GM19239 (cell line): ENCODE measurements at places on chromosomes 16 and 17.

- no peak for DNase-seq
Observed at GRCh38 chr17:49787884-49788477, 500 bp upstream of the KAT7 start.

DNA sequence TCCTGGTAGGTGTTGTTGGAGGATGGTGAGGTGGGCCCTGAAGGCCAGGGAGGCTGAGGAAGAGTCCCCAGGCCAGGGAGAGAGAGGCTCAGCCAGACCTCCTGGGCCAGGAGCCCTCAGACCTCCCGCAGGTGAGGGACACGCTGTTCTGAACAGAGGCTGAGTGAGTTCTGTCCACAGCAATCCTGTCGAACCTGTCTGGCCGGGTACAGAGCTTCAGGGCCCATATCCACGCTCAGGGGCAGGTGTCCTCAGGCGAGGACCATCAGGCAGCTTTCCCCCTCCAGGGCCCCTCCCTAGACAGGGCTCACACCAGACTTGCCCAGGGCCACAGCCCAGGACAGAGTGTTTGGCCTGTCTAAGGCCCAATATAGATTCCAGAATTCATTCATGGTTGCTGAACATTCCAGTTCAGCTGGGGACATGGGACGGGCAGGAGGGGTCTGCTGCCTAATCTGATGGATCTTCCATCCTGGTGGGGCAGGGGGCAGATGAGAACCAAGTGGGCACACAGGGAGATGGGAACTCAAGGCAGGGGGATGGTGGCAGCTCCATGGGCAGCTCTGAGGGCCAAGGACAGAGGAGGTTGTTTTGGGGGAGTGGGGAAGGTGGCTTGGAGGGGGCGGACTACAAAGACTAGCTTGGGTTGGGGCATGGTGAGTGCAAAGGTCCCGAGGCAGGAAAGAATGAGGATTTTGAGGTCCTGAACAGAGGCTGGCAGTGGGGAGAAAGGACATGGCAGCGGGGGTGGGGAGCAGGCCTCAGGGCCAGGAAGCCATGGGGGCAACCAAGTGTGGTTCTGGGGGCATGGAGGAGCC is 23.4 kb upstream of the MPRIP start:
- no peak for DNase-seq

DNA sequence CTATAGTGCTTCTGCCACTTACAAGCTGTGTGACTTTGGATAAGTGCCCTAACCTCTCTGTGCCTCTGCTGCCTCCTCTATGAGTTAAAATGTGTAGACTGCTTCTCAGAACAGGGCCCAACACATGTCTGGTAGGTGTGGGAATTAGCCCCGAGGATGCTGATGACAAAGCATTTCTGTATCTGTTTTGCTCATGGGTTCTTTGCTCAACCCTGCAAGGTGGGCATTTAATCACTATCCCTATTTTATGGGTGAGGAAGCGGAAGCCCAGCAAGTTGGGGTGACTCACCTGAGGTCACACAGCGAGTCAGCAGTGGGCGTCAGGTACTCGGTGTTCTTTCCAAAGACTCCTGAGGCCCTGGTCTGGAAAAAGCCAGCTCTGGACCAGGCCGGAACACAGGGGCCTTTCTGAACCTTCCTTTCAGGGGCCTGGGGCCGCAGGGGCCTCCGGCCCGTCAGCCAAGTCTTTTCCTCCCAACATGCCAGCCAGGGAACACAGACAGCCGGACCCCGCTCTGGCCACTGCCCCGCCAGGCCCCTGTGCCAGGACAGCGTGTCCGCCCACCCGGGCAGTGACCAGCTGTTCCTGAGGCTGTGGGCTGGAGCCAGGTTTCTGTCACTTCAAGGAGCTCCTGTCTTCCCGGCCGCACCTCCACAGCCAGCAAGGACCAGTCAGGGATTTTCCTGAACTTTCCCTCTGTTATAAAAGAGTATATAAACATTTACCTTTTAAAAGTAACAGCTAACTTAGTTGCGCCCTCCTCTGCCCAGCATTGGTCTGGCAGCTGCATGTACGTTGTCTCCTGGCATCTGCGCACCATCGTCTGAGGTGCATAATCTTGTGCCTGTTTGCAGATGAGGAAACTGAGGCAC is 62.5 kb downstream of the SREBF1 start:
- no peak for DNase-seq

- no peak for DNase-seq
Observed at GRCh38 chr17:43403846-43404245, 5.1 kb downstream of the ARL4D start.

- DNase-seq = no peak
Observed at GRCh38 chr17:32525122-32525521, 38.3 kb downstream of the CDK5R1 start.

GRCh38 chr16:66478733-66479511 is 51.8 kb downstream of the BEAN1 start:
- DNase-seq = peak; percentile 72

DNA sequence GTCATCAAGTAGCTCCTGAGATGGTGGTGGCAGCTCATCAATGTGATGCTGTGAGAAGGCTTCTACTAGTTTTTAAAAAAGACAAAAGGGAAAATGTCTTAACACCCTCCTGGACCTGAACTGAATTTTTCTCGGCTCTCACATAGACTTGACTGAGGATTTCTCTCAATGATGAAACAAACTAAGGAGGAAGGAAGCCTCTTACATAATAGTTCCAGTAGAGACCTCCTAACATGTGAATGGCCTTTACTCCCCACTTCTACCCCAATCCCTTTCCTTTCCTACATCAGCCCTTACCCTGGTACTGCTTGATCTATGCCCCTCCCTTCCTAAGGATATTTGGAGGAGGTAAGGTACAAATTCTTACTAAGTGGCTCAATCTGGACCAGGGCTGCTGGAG is 54.8 kb upstream of the MTMR4 start:
- no peak for DNase-seq

- no peak for DNase-seq
Observed at GRCh38 chr16:85498607-85499006, 114.5 kb upstream of the GSE1 start.

DNA sequence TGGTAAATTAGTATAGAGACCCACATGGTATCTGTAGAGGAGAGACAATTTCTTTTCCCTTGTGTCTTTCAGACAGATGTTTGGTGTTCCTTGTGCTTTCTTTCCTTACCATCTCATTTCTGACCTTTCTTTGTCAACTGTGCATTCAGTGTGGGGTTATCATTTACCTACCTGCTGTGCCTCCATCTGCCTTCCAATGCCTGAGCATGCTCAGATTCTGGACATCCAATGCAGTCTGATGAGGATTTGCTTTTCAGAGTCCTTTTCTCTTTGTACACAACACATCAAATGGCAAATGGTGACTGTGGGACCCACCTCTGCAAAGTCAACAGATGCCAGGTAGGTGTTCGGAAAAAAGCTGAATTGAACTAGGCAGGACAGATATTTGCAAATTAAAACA is 364.8 kb downstream of the CA10 start:
- no peak for DNase-seq

DNA sequence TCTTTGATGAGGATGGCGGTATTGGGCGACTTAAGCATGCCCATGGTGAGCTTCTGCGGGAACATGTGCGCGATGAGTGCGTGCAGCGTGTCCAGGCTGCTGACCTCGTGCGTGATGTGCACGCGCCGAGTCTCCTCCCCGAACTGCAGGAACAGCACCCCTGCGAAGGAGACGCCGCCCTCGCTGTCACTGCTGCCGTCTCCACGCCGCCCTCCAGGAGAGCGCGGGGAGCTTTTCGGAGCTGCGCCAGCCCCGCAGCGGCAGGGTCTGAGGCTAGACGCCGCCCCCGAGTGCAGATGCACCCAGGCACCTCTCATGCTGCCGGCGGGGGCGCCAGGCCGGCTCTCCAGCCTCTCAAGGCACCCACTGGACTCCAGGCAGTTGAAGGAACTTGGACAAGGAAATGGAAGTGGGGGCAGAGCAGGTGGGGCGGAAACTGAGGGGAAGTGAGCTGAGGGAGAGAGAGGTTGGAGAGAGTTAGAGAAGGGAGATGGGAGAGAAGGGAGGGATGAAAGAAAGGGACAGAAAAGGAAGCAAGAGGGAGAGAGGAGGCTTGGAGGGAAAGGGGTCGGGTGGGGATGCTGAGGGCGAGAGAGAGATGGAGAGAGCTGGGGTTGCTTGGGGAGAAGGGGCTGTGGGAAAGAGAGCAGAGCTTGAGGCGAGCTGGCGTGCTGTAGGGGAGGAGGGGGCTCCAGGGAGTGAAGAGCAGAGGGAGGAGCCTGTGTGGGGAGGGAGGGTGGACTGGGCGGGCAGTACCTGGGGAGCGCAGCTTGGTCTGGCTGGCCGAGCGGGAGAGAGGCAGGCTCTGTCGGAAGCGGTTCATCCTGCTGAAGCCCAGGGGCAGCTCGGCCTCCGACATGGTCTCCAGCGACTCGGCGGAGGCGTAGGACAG is 42.1 kb downstream of the SRCIN1 start:
- DNase-seq = no peak

DNA sequence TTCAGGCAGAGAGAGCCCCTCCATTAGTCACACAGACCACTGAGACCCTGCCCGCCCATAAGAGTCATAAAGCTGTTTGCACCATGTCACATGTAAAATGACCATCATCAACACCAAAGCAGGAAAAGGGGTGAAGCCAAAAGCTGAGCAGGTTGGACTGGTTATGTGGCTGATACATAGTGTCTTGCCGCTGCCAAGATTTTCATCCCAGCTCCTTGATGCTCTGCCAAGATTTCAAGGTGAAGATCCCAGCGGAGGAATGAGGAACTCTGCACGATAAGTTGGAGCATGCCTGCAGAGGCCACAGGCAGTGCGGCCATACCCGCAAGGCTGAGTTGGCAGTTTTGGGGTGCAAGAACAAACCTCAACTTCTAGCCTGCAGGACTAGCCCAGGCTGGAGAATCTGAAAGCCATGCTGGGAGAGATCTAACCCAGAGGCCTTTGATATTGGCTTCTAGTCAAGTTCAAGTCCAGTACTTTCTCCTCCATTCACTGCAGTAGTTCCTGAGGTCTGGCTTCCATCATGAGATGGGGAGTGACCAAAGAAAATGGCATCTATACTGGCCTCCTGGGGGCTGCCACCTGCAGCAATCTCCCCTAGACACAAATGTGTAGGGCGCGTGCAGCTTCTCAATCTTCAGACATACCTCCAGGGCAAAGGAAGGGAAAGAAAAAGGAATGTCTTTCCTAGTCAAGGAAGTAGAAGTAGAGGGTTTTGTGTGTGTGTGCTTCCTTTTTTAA is 79.7 kb upstream of the NOL11 start:
- no peak for DNase-seq

GRCh38 chr16:5916711-5917191 is 819.2 kb upstream of the EEF2KMT start:
- no peak for DNase-seq

GRCh38 chr17:63775420-63775819 is 1.4 kb downstream of the DDX42 start:
- DNase-seq = no peak

GRCh38 chr17:80445726-80446110 is 30.7 kb downstream of the NPTX1 start:
- DNase-seq = no peak

DNA sequence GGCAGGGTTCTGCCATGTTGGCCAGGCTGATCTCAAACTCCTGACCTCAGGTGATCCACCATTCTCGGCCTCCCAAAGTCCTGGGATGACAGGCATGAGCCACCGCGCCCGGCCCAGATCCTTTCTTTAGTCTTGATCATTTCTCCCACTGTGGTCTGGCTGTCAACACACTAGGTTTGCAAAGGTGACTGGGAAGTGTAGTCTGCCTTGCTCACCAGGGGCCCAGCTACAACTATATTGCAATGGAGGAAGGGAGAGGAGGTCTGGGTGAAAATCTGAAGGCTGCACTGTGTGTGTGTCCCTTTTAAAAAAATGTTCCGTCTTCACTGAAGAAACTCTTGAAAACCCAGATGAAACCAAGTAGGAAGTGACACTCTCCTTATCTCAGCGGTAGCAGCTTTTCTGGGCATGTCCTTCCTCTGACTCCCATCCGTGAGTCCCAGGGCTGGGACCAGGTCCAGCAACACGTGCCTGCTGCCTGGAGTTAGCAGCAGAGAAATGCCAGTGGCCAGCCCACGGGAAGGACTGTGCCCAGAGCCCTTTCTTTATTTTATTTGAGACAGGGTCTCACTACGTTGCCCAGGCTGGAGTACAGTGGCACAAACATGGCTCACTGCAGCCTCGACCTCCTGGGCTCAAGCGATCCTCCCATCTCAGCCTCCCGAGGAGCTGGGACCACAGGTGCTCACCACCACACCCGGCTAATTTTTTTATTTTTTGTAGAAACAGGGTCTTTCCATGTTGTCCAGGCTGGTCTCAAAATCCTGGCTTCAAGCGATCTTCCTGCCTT is 17.8 kb upstream of the KIF19 start:
- no peak for DNase-seq

DNA sequence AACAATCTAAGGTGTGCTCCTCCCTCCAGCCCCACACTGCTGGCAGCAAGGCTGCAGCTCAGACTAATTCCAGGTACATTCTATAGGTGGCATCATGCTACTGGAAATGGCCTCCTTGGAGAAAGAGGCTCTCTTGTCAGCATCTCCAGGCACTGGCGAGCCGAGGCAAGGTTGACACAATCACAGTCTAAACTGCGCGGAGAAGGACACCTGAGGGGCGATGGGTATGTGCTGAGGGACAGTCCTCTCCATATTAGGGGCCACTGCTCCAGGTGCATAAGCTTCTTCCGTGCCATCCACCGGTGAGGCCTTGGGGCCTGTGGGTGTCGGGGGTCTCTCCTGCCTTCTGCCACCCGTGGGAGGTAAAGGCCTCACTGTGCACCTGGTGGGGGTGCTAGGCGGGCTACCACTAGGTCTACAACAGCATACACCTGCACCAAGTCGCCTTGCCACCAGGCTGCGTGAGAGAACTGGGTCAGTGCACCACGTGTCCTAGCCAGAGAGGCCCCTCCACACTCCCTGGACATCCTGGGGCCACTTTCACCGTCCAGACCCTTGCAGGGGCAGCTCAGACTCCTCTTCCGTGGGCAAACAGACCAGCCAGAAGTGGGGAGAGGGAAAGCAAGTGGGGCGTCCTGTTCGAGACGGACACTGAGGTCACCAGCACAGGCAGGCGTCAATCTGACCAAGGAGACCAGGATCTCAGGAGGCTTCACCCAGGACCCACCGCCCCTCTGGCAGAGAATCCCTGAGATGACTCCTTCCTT is 12.1 kb upstream of the CBX8 start:
- no peak for DNase-seq

GRCh38 chr16:24013054-24013636 is 177.4 kb downstream of the PRKCB start:
- DNase-seq = no peak

DNA sequence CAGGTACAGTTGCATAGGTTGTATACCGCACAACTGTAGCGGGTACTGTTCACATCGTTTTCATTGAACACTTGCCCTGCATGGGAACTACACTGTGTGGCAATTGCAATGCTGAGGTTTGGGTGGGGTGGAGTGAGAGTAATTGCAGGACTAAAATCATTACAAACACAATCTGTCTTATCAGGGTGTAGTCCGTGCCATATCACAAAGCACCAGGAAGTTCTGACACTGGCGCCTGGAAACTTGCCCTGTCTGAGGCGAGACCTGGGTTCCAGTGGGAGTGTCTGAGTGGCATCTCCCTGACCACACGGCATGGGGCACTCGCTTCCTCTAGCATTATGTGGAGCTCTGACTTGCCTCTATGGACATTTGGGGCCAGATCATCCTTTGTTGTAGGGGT is 153.4 kb downstream of the RGS9 start:
- DNase-seq = no peak

GRCh38 chr16:67277999-67278772 is 1.1 kb upstream of the PLEKHG4 start:
- no peak for DNase-seq
